ENCODE measurements at places on chromosomes 7 and 10. TPM values are rescaled to one million over a fixed set of nuclear protein-coding genes. Genes with fewer than 3 reads are reported as not detected.

CFTR gene
- total RNA-seq = not detected

FEZF1 gene
- total RNA-seq = not detected

GPR37 gene
- 20.9 TPM for total RNA-seq

MAT1A gene
- not detected for total RNA-seq

FANK1 gene
- total RNA-seq = not detected

CTBP2 gene
- 32.9 TPM for total RNA-seq

CFAP69 gene
- total RNA-seq = 2.6 TPM

ITGA8 gene
- total RNA-seq = 9.4 TPM

NME8 gene
- not detected for total RNA-seq
